ENCODE measurements at places on chromosomes 13 and 19.

GRCh38 chr13:35824395-35824794, 306.8 kb downstream of the DCLK1 start:
- DNase-seq: peak; percentile 24

DNA sequence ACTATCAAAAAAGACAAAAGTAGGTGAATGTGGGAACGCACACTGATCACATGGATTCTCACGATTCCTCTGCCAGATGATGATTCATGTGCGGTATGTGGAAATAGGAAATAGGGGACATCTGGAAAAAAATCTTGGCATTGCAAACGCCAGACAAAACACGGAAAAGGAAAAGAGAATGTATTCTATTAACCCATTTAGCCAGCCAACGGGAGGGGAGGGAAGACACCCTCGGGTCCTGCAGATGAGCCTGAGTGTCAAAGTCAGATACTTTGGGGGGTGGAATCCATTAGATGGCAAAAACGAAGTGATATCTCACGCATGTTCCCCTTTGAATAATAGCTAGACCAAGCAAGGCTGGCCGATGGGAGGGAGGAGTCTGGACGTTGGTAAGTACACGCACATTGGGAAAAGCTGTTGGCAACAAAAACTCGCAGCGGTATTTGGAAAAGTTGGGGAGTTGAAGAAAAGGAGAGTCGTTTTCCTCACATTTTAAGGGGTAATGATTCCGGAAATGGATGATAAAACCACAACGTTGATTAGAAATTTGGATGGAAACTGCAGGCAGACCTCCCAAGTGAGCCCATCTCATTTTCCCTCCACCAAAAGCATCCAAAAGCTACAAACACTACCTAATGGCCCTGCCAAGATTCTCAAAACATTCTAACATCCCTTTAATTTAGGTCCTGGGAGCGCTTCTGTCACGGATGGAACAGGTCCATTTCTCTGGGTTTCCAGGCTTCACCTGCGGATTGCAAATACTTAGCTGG, 73.6 kb downstream of the COL4A1 start:
- no peak for DNase-seq

DNA sequence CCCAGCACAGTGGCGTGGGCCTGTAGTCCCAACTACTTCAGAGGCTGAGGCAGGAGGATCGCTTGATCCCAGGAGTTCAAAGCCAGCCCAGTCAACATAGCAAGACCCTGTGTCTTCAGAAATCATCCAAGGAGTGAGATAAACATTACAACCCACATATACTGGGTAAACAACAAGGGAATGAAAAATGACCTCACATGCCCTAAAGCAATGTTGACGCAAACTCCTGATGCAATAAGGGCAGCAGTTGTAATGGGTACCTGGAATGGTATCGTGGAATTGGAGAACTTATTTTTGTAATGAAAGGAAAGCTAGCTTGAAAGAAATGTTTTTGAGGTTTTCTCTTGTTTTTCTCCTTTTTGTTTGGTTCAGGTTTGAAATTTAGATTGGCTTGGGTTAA, 24.5 kb upstream of the LGALS16 start:
- DNase-seq: no peak

DNA sequence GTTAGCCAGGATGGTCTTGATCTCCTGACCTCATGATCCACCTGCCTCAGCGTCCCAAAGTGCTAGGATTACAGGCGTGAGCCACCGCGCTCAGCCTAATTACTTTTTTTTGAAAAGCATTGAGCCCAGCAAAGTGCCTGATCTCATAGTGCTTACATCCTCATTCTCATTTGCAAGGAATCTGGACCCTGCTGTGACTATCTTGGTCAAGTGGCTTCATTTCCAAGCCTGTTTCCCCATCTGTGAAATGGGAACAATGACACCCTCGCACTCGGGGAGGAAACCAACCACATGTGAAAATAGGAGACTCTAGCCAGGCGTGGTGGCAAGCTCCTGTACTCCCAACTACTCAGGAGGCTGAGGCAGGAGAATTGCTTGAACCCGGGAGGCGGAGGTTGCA, 1.6 kb upstream of the PLEKHA4 start:
- DNase-seq: no peak

DNA sequence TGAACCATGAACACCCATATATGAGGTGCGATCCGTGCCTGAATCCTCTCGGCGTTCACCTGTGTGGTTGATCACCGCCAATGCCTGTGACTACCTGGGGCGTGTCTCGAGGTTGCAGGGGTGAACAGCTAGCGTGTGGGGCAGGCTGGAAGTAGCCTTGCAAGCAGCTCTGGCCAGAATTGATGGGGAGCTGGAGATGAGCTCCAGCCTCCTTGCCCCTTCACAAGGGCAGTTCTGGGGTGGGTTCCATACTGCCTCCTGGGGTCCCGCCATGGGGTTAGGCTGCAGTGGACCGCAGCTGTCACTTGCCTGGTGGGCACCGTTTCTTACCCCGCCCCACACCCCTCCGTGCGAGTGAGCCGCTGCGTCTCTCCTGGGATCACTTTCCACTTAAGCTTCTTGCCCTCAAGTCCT, 154.5 kb upstream of the SOX1 start:
- no peak for DNase-seq

DNA sequence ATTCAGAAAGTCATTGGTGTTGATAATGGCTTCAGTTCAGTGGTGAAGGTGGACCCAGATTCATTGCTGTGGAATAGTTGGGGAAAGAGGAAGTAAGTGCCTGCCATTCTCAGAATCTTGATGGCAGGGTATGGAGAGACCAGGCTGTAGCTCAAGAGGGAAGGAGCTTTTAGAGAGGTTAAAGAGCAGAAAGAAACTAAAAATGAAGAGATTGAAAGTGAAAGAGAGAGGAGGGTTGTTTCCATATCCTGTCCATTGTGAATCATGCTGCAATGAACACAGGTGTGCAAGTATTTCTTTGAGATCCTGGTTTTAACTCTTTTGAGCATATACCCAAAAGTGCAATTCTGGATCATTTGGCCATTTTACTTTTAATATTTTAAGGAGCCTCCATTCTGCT, 12.5 kb downstream of the GJB6 start:
- no peak for DNase-seq

- no peak for DNase-seq
Observed at GRCh38 chr13:99041788-99042187, 63.9 kb upstream of the DOCK9 start.

DNA sequence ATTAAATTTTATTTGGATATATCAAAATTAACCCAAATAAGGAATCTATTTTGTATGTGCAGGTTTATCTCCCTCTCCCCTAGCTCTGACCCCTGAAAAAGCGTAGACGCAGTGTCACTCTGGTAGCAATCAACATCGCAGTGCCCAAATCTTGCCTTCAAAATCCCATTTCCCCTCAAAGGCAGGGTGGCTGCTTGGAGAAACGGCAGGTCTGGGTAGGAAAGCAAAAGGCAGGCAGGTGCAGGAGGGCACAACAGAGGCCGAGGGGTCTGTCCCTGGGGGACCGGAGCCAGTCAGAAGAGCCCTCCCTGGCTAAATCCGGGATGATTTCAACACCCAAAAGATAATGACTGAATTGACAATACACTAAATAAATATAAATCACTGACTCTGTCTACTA, 41.9 kb downstream of the NAXD start:
- DNase-seq: no peak

DNA sequence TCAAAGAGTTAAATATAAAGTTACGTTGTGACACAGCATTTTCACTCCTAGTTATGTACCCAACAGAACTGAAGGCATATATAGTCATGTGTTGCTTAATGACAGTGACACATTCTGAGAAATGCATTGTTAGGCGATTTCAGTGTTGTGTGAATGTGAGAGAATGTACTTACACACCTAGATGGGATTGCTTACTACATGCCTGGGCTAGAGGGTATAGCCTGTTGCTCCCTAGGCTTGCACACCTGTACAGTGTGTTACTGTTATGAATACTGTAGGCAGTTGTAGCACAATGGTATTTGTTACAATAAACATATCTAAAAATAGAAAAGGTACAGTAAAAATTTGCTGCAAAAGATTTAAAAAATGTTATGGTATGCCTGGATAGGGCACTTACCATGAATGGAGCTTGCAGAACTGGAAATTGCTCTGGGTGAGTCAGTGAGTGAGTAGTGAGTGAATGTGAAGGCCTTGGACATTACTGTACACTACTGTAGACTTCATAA, 89.2 kb downstream of the DHRS12 start:
- no peak for DNase-seq

GRCh38 chr19:58182577-58182988, 278 bp upstream of the ZNF274 start:
- no peak for DNase-seq

GRCh38 chr19:33719366-33720154, 77.1 kb upstream of the KCTD15 start:
- DNase-seq: no peak

DNA sequence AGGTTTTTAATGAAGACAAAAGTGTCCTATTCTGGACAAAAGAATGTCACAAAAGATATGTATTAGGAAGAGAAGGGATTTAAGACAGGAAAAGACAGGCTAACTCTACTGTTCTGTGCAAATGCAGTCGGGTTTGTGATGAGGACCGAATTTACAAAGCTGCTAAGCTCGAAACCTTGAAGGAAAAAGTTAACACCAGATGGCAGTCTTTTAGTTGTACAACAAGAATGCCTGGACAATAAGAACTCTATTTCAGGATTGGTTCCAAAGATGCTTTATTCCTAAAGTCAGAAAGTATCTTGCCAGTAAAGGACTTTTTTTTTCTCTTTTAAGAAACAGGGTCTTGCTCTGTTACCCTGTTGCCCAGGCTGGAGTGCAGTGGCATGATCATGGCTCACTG, 51.1 kb downstream of the HS6ST3 start:
- DNase-seq: no peak

DNA sequence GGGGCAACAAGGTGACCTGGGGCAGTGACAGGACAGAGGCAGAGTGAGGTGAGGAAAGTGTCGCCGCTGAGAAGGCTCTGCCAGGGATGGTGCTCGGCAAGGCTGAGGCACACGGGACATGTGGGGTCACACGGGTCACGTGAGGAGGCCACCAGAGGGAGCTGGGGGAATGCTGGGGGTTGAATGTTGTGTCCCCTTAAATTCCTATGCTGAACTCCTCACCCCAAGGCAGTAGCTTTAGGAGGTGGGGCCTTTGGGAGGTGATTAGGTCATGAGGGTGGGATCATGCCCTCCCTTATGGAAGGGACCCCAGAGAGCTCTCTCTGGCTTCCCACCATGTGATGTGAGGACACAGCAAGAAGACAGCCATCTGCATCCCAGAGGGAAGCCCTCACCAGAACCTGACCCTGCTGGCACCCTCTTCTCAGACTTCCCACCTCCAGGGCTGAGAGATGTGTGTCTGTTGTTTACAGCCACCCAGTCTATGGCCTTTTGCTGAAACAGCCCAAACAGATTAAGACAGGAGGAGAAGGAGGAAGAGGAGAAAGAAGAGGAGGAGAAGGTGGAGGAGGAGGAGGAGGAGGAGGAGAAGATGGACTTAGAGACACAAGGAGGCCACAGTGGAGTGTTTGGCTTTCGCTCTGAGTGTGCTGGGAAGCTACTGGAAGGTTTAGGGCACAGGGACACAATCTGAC, 35.4 kb downstream of the RFX2 start:
- no peak for DNase-seq

- no peak for DNase-seq
Observed at GRCh38 chr19:48770734-48771472, 15.6 kb downstream of the FGF21 start.

DNA sequence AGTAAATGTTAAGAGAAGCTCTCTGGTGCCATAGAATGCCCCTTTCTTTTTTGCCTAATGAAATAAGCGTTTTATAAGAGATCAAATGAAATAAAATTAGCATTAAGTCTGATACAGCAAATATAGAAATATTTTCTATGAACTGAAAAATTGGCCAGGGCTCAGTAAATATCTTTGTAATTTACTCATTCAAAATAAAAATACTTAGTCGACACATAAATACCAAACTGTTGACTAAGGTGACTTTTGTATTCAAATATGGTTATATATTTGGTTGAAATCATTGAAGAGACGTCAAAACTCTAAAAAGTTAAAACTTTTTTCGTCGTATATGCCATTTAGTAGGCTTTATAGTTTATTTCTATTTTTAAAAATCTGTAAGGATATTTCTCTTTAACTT, 25.6 kb downstream of the IPO5 start:
- no peak for DNase-seq

GRCh38 chr19:15779756-15780476, 7.5 kb upstream of the OR10H5 start:
- peak; percentile 62 for DNase-seq

GRCh38 chr13:109671919-109672318, 114.5 kb downstream of the IRS2 start:
- no peak for DNase-seq

Measured in occipital lobe (tissue), 3 donors.